ENCODE measurements at places on chromosomes 6 and 20.

DNA sequence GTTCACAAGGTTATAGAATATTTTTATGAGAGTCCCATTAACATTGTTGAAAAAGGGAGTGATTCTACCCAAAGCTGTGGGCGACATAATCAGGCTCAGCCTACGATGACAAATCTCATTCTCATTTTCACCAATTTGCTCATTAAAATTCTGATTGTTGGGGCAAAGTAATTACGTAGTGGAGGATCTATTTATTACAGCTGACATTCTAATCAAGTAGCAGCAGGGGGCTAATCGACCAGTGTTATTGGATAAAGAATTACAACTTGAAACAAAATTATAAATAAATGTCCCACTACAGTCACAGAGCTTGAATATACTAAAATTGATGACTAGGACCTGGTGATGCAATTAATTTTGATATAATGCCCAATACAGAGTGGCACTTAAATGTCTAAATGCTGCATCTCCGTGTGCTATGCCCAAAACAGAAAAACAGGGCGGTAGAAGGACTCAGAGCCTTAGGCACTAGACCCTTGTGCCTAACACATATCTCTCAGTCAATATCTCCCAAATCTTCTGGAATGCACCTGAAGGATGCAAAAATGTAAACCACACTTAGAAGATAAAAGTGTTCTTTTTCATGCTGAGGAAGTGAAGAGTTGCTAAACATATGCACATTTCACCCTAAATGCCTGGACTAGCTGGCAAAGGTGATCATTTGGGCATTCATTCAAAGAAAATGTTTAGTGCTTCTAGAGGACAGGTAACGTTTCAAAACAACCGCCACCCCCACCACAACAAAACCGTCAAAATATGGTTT is 88.3 kb downstream of the CD24 start:
- no peak for DNase-seq

DNA sequence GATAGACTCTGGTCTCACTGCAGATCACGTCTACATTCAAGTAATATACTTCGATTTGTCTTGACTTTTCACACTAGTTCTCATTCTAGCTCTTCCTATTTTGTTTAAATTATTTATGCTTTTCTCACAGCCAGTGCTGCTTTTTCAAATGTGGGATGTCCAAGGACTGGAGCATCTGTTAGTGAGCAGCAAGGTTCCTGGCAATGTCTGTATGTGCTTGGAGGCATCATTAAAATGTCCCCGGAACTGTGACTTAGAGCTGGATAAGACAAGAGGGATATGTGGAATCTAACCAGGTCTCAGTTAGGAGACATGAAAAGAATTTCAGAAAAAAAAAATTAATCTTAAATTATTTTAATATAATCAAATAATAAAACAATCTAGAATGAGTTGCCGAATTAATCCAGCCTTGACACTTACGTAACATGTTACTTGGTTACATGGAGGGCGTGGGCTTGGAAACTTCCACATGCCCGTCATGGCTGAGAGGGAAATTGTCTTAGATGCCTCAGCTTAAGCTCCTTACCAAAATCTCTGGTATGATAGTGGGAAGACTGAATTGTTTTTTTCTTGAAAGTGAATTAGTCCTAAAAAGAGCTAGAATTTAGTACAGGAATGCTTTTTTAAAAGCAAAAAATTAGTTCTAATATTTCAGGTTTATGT is 21.4 kb upstream of the CARMIL1 start:
- no peak for DNase-seq

- no peak for DNase-seq
Measured at GRCh38 chr6:135428078-135428477, 69.5 kb downstream of the AHI1 start.

GRCh38 chr6:150686566-150686965 is 86.9 kb downstream of the PLEKHG1 start:
- DNase-seq = no peak

Data from mesothelial cell of epicardium (in vitro differentiated cells).